ENCODE measurements at places on chromosomes 3 and 15.

GRCh38 chr3:154121701-154122551 lies 736 bp downstream of the ARHGEF26 start:
- DNase-seq, result no peak

DNA sequence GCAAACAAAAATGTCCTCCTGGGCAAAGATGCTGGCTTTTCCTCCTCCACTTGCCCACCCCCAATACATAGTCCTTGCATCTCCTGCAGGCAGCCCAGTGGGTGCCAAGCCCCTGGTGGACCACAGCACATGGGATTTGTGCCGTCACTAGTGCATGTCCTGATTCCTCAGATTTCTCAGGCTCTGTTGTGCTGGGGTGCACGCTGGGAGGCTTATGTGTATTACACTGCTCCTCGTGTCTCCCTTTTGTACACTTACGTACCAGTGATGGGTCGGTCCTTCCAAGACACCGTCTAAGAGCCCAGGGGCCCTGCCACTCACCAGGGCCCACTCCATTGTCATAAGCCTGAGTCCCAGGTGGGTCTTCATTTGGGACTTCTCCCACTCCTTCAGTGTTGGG lies 70.1 kb downstream of the PLXNA1 start:
- DNase-seq, result no peak

DNA sequence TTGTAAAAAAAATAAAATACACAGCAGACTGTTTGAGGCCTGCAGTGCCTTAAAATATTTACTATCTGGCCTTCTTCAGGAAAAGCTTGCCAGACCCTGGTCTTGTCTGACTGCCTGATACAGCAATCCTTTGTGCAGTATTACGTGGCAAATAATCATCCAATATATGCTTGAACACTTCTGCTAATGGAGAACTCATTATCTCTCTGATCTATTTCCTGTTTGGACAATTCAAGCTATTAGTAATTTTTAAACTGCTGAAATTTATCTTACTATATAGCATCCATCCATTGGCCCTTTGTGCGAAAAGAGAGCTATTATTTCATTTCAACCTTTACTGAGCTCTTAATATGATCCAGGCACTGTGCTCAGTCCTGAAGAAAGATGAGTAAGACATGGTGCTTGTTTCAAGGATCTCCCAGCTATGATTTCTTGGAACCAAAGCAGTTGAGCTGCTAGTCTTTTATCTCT lies 15.9 kb downstream of the ATG7 start:
- DNase-seq, result no peak

- no peak for DNase-seq
Observed at GRCh38 chr3:30524357-30525040, 81.9 kb upstream of the TGFBR2 start.

- peak; percentile 86 for DNase-seq
Observed at GRCh38 chr15:82122746-82123400, 77.1 kb upstream of the MEX3B start.

- no peak for DNase-seq
Observed at GRCh38 chr3:77158730-77159581, 119.1 kb downstream of the ROBO2 start.

DNA sequence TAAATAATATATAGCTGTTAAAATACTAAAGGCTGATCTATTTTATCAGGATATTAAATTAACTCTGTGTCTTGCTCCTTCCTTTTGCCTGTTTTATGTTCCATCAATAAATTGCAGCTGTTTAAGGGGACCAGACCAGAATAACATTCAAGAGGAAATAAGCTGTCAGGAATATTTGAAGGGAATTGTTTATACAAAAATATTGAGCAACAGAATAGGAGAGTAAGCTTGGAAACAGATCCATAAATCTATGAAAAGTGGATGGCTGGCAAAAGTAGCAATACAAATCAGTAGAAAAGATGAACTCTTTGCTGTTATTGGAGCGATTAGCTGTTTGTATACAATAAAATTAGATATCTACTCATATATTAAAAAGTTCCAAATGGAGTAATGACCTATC lies 36.2 kb upstream of the PLSCR2 start:
- no peak for DNase-seq

GRCh38 chr3:129694228-129694627 lies 87.8 kb upstream of the PLXND1 start:
- DNase-seq, result no peak

DNA sequence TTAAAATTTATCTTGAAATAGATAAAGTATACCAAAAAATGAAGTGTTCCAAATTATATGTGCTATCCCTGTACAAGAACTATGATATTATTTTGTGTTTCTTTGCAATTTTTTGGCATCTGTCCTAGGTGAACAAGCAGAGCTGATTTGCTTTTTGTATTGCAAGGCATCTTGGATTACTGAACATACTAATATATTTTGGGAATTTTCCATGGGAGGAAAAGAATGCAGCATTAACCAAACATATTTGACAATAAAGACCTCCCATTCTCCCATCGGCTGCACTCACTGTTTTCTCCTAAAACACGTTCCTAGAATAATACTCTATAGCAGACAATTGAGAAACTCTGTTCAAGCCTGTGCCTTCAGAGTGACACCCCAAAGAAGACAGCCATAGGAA lies 265.1 kb upstream of the ALCAM start:
- DNase-seq, result no peak

- no peak for DNase-seq
Observed at GRCh38 chr3:129358177-129358771, 70.2 kb downstream of the EFCAB12 start.

GRCh38 chr3:24628523-24629258 lies 134.0 kb upstream of the THRB start:
- peak; percentile 36 for DNase-seq

DNA sequence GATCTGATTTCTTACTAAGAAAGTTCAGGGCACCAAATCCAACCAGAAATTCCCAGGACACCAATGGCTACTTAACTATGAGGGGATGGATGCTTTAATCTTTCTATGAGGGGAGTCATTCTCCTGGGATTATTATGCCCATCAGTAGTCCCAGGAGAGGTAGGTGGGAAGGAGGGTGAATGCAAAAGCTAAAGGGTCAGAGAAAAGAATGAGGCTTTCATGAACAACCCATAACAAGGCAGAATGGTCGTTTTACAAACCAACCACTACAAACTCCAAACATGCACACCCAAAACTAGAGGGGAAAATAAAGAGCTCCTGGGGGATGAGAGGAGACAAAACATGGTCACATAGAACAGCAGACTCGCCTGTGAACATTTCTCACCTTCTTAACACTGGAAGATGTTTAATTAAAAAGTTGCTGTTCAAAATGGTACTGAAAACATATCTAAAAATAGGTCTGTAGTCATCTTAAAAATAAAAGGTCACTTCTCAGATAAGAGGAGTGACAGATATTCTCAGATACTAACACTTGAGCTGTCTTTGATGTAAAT lies 3.7 kb downstream of the STARD9 start:
- no peak for DNase-seq

DNA sequence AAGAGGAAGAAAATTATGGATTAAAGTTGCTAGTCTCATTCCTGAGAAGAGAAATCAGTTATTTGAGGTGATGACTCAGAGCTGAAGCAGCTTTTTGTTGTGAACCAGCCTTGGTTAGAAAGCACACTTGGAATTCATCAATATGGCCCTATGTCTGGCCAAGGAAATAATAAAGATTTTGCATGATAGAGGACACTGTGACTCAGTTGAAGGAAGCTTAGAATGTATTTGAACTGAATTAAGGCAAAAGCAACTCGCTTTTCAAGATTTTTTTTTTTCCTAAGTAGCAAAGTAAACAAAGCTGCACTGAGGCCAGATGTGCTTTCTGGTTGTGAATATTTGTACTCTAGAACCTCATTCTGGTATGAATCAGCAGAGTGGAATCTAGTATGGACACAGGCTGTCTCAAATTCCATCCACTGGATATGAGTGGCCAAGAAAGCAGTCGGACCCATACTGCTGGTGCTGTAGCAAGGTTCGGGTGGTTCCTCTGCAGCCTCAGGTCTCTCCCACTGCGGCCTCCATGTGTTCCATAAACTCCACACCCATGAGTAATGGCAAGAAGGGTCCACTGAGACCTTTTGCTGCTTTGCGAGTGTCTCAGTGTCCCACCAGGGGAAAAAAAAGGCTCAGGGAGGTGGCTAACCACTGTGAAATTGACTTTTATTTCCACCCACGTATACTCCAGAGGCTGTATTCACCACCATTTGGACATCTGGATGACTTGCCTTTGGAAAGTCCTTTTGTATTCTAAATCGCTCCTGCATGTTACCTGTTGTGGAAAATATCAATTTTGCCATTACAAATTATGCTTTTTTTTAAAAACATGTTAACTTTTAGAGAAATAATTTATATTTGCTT lies 53.1 kb downstream of the TGFBR2 start:
- peak; percentile 95 for DNase-seq

- no peak for DNase-seq
Observed at GRCh38 chr15:78804391-78804792, 6.9 kb downstream of the ADAMTS7 start.

All from fibroblast of skin of left quadriceps (primary cell).